ENCODE measurements at places on chromosomes 7 and 10. TPM values are rescaled to one million over a fixed set of nuclear protein-coding genes. Genes with fewer than 3 reads are reported as not detected.

Gene CYP3A5
- total RNA-seq = not detected

DNA sequence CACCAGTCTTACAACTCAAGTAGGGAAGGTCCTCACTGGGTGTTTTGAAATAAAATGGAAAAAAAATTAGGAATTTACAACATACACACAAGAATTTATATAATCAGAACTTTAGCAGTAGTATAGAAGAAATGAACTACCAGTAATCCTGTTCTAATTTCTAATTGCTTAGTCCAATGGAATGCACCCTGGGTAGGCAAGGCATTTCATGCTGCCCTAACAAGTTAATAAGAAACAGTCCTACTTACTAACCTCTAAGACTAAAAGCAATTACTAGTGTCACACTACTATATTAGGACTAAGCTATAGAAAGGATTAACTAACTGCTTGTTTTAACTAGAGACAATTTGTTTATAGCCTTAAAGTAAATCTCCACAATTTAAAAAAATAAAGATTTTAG, 158.1 kb downstream of the BTAF1 start:
- H3K36me3 ChIP-seq = no peaks in the 10 kb centered on the region
- H3K4me1 ChIP-seq = peaks cover 4% of the 10 kb centered on the region
- DNase-seq = peak; percentile 10
- no peak overlapping the region for H3K27ac ChIP-seq

- peaks cover 12% of the 10 kb centered on the region for H3K4me1 ChIP-seq
- H3K27ac ChIP-seq = no peak overlapping the region
- H3K4me3 ChIP-seq = no peak overlapping the region
- DNase-seq = peak; percentile 97
- peaks cover 18% of the 10 kb centered on the region for H3K27me3 ChIP-seq
Measured at GRCh38 chr10:103273041-103273441, 3.9 kb upstream of the INA start.

Gene JAKMIP3
- total RNA-seq = under 0.01 TPM

GRCh38 chr10:72353965-72354355, 759 bp downstream of the DNAJB12 start:
- peaks cover 5% of the 10 kb centered on the region for H3K36me3 ChIP-seq
- H3K27ac ChIP-seq = peak overlapping the region; percentile 95
- peak overlapping the region; percentile 82 for H3K4me3 ChIP-seq
- peaks cover 6% of the 10 kb centered on the region for H3K4me1 ChIP-seq
- H3K27me3 ChIP-seq = no peaks in the 10 kb centered on the region

Data from IMR-90 (cell line).